ENCODE measurements at places on chromosomes 4 and X.

DNA sequence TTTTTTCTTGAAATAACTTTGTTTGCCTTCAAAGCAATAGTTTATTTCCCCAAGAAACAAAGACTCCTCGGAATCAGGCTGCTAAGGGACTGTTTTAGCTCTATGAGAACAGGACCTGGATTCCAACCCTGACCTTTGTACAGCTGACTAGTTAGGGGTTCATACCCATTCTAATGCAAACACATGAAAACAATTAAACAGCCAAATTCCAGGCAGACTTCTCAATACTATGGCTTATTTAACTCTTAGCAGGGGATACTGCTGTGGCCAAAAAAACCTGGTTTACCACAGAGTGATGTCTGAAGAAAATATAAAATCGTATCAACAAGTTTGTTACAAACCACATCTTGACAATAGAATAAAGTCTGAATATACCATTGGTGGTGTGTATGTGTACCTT, 129.6 kb upstream of the INTU start:
- no peak for DNase-seq

GRCh38 chr4:156146571-156146970, 192.9 kb upstream of the CTSO start:
- peak; percentile 5 for DNase-seq

DNA sequence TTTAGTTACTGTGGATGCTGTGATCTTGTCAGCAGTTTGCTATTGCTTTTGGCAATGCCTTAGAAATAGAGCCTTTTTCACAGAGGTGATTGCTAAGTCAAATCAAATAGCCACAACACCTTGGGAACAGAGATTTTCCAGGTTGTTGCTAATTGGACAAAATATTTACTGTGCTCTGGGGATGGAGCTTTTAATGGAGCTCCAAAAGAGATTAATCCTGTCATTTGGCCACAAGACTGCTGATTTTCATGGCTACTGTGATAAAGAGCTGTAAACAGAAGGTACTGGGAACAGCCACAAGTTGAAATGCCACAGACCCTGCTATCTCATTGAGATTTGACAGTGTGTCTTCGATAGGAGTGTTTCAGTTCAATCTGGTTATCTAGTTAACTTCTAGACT, 1715.2 kb upstream of the ADGRL3 start:
- DNase-seq = no peak

DNA sequence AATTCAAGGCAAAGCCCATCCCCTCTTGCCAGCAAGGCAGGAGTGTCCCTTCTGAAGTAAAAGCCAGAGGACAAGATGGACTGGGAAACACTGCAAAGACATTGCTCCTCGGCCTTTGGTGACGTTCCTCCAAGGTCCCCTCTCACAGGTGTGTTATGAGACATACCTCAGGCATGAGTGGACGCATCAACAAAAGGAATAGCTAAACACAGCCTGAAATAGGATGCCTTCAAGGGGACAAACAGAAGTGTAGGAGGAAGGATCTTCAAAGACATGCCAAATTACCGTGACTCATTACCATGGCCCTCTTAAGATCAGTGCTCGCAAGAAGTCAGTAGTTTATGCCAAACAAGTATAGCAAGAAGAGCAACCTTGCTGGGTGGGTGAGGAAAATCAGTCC, 6.0 kb upstream of the IDS start:
- DNase-seq = no peak

DNA sequence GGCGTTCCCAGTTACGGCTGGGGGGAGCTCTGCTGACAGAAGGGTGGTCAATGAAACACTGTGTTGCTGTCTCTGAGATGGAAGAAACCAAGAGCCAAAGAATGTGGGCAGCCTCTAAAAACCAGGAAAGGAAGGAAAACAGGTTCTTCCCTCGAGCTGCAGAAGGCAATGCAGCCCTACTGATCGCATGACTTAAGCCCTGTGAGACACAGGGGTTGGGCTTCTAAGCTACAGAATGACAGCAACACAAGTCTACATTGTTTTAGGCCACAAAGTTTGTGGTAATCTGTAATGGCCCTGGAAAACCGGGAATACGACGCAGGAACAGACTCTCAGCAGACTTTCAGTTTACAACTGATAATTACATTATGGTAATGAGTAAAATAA, 38.2 kb upstream of the MTNR1A start:
- no peak for DNase-seq

All from NCI-H1105 (cell line).